NCI-H2081 treated with DMSO at 0.1 percent for 48 hours (cell line): ENCODE measurements at places on chromosomes 7 and 10.

GRCh38 chr7:66627881-66628360, 760 bp upstream of the KCTD7 start:
- DNase-seq = no peak

DNA sequence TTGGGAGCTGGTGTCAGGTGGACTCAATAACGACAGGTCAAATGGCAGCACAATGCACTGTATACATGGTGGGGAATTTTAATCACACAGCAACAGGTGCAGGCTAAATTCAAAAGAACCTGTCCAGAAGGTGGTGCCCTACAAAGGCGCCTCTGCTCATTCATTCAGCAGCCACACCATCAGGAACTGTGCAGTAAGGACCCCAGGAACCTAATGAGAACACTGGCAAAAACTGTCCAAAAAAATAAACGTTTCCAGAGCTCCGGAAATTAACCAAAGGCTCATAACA, 21.9 kb upstream of the CRYGN start:
- no peak for DNase-seq

DNA sequence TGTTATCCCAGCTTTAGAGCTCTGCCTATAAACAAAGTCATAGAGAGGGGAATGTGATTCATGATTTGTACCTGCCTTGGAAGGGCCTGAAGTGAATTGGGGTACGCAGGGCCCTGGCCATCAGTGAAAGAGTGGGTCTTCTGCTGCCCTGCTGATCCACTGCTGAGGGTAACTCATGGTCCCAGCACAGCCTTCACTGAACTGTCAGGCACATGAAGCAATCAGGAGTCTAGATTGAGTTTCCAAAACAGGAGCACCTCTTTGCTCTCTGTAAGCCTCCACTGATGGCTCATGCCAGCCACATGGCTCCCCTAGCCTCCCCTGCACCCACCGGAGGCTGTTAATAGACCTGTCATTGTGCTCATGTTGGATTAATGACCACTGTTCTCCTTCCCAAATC, 217.6 kb downstream of the KCNMA1 start:
- no peak for DNase-seq

GRCh38 chr7:97479740-97480290, 252.1 kb upstream of the TAC1 start:
- no peak for DNase-seq

GRCh38 chr7:121138262-121138933, 149.9 kb downstream of the CPED1 start:
- peak; percentile 15 for DNase-seq

DNA sequence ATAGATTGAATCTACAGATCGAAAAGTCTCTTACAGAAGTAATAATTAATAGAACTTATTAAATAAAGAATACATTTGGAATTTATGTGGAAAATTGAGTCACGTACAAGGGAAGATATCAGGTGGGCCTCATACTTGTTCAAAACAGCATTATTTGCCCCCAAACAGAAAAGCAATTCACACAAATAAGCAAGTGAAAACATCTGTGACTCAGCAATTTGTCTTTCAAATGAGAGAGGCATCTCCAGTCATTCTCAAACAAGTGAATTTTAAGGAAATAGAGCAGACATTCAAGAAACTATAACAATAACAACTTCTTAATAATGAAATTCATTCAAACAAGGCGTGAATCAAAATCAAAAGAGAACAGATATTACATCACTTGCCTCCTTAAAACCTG, 50.1 kb downstream of the SEMA3A start:
- no peak for DNase-seq

DNA sequence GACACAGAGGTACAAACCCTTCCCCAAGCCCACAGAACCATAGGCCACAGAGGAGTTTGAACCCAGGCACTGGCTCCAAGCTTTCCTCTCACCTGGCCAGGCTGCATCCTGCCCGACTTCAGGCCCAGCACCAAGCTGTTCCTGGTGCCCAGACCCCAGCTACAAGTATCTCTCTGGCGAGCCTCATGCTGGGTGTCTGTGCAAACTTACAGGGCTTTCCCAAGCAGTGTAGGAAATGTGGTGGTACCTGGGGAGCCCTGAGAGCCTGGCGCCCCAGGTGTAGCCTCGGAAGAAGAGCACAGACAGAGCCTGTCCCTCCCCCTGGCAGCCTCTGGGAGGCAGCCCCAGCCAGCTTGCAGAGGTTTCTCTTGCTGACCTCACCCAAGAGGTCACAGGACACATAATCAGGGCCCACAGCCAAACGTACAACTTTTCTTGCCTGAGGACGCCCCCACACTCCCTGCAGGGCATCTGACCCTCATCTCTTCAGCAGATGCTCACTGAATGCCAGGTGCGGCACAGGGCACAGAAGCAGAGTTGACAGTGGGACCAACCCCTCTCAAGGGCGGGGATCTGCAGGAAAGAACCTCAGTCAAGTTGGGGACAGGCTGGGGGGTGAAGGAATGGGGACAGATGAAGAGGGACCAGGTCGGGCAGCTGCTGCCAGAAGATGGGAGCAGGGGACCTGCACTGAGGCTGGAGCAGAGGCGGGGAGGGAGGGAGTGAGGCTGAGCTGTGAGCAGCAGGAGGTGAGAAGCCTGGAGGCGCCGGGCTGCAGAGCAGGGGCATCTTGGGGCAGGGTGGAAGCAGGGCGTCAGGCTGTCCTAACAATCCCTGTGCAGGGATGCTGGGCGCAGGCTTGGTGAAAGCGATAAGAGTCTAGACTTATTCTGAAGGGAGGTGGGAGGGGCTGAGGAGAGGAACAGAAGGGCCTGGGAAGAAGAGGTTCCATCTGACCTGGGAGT, 16.3 kb upstream of the MYL7 start:
- DNase-seq = no peak

GRCh38 chr7:30915005-30915601, 3.5 kb downstream of the AQP1 start:
- no peak for DNase-seq
